Aortic smooth muscle cell (primary cell): ENCODE measurements at places on chromosomes 2 and 18. TPM values are rescaled to one million over a fixed set of nuclear protein-coding genes. Genes with fewer than 3 reads are reported as not detected.

The GRHL1 gene
- 0.19 and 0.26 TPM in 2 replicates for total RNA-seq

The CGREF1 gene
- 7.0 and 12.2 TPM in 2 replicates for total RNA-seq

The FRZB gene
- 0.66 and 1.3 TPM in 2 replicates for total RNA-seq

The ABCB11 gene
- total RNA-seq: not detected in 2 replicates
